ENCODE measurements at places on chromosomes 3 and 15. TPM values are rescaled to one million over a fixed set of nuclear protein-coding genes. Genes with fewer than 3 reads are reported as not detected.
A peak's percentile ranks its signal among the peaks of the same experiment; 100 is the strongest.

GRCh38 chr3:127438371-127438770 is 150.5 kb upstream of the PRR20G start:
- DNase-seq, result no peak
- no peak overlapping the region for H3K4me3 ChIP-seq

- H3K27ac ChIP-seq, result no peak overlapping the region
- DNase-seq, result no peak
- no peak overlapping the region for H3K4me3 ChIP-seq
- H3K4me1 ChIP-seq, result no peaks in the 10 kb centered on the region
- H3K27me3 ChIP-seq, result no peaks in the 10 kb centered on the region
Measured at GRCh38 chr15:67311731-67312130, 57.1 kb downstream of the IQCH start.

- no peaks in the 10 kb centered on the region for H3K36me3 ChIP-seq
- no peaks in the 10 kb centered on the region for H3K4me1 ChIP-seq
- H3K27me3 ChIP-seq, result no peaks in the 10 kb centered on the region
Measured at GRCh38 chr3:120057029-120057428, 37.2 kb downstream of the GSK3B start.

DNA sequence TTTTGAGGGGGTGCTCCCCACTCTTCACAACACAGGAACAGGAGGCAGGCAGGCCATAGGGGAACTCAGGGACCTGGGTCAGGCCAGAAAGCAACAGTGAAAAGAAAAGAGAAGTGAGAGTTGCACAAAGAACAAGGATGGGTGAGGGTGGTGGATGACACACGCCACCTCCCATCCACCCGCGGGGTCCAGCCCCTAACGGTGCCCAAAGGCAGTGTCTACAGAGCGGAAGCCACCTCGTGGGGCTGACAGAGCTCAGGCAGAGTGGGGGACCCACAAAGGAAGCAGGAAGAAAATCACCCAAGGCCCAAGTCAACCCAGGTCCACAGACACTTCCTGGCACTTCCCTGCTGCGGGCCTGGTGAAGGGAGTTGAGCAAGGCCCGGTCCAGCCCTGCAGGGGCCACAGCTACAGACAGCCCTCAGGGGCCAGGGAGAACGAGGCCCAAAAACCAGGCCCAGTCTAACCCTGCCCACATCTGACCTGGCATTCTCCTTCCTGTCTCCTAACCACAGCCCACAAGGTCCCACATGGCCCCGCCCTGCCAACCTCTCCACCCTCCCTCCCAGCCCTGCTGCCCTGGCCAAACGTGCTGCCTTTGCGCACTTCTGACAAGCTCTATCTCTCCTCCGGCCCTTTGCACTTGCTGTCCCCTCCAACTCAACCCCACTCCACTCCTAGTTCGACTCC is 5.9 kb downstream of the NUP210 start:
- H3K27me3 ChIP-seq, result peaks cover 2% of the 10 kb centered on the region
- H3K27ac ChIP-seq, result peak overlapping the region; percentile 78

DNA sequence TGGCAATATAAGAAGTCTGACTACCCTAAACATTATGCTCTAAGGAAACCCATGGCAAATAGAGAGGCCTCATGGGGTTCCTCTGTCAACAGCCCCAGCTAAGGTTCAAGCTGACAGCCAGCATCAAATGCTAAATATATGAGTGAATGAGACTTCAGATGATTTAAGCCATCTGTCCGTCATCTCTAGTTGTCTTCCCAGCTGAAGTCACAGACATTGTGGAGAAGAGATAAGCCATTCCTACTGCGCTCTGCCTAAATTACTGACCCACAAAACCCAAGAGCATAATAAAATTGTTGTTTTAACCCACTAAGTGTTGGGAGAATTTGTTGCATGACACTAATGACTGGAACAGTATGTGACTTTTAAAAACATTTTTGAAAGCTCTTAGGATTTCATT is 87.3 kb upstream of the IGSF10 start:
- H3K4me3 ChIP-seq, result no peak overlapping the region
- no peaks in the 10 kb centered on the region for H3K27me3 ChIP-seq
- H3K36me3 ChIP-seq, result no peaks in the 10 kb centered on the region
- no peaks in the 10 kb centered on the region for H3K4me1 ChIP-seq

Gene SLC51A
- total RNA-seq, result not detected

- H3K27me3 ChIP-seq, result no peaks in the 10 kb centered on the region
- no peaks in the 10 kb centered on the region for H3K36me3 ChIP-seq
- no peaks in the 10 kb centered on the region for H3K4me1 ChIP-seq
Measured at GRCh38 chr3:3675801-3676200, 123.4 kb upstream of the LRRN1 start.

DNA sequence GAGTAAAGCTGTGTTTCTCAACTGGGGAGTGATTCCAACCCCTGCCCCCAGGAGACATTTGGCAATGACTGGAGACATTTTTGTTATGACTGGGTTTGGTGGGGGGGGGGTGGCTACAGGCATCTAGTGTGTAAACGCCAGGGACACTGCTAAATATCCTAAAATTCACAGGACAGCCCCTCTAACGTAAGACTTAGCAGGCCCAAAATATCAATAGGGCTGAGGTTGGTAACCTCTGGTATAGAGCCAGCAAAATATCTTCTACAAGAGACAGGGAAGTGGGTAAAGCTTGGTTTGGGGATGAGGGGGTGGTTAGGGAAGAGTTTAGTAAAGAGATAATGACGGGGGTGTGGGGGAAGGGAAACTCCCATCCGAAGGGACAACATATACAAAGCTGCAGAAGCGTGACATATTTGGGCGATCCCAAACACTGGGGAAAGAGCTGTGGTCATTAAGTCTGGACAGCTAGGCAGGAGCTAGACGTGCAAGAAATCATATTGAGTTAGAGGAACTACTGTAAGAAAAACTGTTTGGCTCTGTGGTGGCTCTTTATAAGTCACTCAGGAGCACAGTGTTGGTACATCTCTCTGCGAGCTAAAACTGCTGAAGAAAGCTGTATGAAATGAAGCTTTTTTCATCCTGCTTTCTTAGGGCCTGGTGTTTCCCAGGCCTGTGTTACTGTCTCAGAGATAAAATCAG is 697 bp upstream of the TRIM69 start:
- peaks cover 8% of the 10 kb centered on the region for H3K36me3 ChIP-seq
- H3K4me3 ChIP-seq, result no peak overlapping the region
- no peaks in the 10 kb centered on the region for H3K27me3 ChIP-seq
- peak; percentile 35 for DNase-seq

DNA sequence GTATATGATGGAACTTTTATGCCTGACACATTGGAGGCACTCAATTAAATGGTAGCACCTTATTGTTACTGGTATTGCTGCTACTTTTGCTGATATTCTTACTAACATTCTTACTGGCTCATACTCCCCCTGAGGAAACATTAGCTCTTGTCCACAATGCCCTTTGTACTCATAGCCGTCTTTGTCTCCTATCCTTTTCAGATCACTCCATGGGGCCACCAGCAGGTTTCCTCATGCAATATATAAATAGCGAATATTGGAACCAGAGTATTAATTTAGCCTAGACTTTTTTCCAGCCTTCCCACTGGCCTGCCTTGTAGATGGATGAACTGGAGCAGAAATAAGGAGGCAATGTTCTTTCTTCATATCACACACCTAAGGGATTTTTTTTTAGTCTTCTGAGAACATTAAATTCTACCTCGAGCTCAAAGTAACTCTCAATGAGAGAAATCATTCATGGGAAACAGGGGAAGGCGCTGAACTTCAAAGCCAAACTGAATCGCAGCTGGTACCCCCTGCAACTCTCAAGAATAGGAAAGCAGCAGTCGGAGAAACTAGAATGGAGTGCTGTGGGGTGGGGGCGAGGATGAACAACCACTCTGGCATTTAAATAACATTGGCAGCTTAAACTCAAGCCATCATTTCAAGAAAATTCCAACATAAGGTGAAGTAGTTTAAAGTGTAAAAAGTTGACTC is 300.3 kb downstream of the TAFA4 start:
- no peaks in the 10 kb centered on the region for H3K36me3 ChIP-seq
- no peaks in the 10 kb centered on the region for H3K27me3 ChIP-seq
- DNase-seq, result no peak

Gene RARB
- 7.5 TPM for total RNA-seq

GRCh38 chr3:72290859-72291638 is 506.1 kb upstream of the PROK2 start:
- H3K27me3 ChIP-seq, result no peaks in the 10 kb centered on the region
- no peaks in the 10 kb centered on the region for H3K36me3 ChIP-seq
- H3K4me1 ChIP-seq, result peaks cover 6% of the 10 kb centered on the region

DNA sequence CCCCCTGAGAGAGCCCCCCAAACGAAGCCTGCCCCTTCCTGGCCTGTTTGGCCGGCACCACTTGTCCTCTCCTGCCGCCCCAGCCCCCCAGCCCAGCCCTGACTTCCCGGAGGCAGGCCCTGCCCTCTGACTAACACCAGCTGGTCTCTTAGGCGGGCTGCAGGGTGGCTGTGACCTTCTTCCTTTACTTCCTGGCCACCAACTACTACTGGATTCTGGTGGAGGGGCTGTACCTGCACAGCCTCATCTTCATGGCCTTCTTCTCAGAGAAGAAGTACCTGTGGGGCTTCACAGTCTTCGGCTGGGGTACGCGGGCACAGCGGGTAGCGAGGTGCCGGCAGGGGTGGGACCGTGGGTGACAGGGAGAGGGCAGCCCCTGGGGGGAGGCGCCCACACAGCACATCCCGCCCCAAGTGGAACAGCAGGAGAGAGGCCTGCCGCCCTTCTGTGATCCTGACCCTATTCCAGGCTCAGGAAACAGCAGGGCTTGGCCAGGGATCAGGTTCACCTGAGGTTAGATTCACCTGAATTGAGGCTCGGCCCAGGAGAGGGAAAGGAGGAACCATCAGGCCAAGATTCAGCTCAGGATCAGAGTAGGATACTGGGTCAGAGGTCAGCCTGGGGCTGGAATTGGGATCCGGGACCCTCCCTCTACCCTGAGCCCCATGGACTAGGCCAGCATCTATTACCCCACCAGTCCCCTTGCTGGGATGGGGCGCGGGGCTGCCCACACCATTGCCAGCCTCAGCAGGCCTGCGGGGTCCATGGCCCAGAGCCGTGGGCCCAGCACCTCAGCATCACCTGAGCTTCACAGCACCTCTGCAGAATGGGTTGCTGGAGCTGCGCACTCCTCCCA is 21.9 kb downstream of the PTH1R start:
- no peak overlapping the region for H3K4me3 ChIP-seq
- H3K36me3 ChIP-seq, result no peaks in the 10 kb centered on the region
- DNase-seq, result no peak

- DNase-seq, result no peak
- H3K4me1 ChIP-seq, result no peaks in the 10 kb centered on the region
- no peak overlapping the region for H3K4me3 ChIP-seq
Measured at GRCh38 chr15:60655252-60655651, 176.3 kb upstream of the ICE2 start.

- H3K27me3 ChIP-seq, result no peaks in the 10 kb centered on the region
- peaks cover 8% of the 10 kb centered on the region for H3K4me1 ChIP-seq
- H3K36me3 ChIP-seq, result no peaks in the 10 kb centered on the region
- peak overlapping the region; percentile 85 for H3K27ac ChIP-seq
Measured at GRCh38 chr3:159856590-159857104, 132.0 kb upstream of the IL12A start.

DNA sequence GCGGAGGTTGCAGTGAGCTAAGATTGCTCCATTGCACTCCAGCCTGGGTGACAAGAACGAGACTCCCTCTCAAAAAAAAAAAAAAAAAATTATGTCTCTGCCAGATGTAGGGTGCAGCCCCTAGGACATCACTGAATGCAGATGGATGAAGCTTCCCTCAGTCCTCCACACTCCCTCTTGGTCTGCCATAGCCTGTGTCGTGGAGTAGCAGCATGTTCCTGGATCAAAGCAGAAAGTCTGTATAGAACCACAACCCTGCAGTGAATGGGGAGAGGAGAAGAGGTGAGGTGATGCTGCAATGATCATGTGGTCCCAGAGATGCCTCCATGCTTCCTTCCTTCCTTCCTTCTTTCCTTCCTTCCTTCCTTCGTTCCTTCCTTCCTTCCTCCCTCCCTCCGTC is 15.3 kb upstream of the LAMB2 start:
- no peak overlapping the region for H3K4me3 ChIP-seq
- no peaks in the 10 kb centered on the region for H3K27me3 ChIP-seq
- no peaks in the 10 kb centered on the region for H3K4me1 ChIP-seq
- no peaks in the 10 kb centered on the region for H3K36me3 ChIP-seq
- no peak for DNase-seq
